EL (cell line): ENCODE measurements at places on chromosomes 5 and 9.

GRCh38 chr9:121324316-121324715 lies 45.7 kb downstream of the STOM start:
- DNase-seq = no peak

DNA sequence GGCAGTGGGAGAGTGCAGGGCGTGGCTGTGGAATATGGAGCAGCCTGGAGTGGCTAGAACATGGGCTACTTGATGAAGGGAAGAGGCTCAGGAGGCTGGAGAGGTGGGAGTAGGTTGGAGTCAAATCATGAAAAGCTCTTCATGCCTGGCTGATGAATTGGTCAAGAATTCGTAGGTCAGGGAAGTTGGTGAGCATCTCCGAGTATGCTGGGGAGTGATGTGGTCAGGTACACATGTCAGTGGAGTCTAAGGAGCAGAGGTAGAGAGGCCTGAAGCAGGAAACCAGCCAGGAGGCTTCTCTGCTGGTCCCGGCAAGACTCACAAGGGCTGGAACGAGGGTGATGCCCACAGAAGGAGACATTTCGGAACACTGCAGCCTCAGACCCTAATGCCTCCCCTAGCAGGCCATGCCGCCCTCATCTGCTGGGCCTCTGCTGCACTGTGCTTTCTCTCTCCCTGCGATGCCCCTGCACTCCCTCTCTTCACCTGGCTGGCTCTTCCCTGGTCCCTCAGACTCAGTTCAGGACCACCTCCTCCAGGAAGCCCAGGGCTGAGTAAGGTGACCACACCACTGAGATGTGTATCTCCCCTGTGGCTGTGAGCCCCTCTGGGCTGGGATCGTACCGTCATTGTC lies 33.6 kb downstream of the TMOD1 start:
- DNase-seq = no peak

DNA sequence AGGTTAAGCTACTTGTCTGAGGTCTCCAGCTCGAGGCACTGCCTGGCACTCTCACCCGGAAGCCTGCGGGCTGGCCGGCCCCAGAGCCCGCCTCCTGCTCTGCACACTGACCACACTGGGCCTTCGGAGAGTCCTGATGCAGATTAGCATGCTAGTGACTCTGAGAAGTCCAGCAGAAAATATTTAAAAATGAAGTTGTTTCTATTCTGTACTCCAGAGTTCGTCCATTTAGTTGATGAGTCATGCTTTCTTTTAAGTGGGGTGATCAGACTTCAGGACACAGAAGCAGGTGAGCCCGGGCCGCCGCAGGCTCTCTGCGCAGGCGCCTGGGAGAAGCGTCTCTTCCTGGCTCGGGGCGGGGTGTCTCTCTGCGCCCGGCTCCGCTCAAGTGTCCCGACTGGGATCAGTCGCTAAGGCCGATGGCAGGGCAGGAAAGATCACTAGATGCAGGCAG lies 32.5 kb downstream of the FAM240B start:
- DNase-seq = no peak

GRCh38 chr5:81774374-81774773 lies 23.5 kb upstream of the SSBP2 start:
- no peak for DNase-seq

- DNase-seq = no peak
Observed at GRCh38 chr9:29928072-29928471, 2354.8 kb upstream of the C9orf72 start.

GRCh38 chr5:139246394-139246793 lies 47.1 kb upstream of the MATR3 start:
- DNase-seq = peak; percentile 84

DNA sequence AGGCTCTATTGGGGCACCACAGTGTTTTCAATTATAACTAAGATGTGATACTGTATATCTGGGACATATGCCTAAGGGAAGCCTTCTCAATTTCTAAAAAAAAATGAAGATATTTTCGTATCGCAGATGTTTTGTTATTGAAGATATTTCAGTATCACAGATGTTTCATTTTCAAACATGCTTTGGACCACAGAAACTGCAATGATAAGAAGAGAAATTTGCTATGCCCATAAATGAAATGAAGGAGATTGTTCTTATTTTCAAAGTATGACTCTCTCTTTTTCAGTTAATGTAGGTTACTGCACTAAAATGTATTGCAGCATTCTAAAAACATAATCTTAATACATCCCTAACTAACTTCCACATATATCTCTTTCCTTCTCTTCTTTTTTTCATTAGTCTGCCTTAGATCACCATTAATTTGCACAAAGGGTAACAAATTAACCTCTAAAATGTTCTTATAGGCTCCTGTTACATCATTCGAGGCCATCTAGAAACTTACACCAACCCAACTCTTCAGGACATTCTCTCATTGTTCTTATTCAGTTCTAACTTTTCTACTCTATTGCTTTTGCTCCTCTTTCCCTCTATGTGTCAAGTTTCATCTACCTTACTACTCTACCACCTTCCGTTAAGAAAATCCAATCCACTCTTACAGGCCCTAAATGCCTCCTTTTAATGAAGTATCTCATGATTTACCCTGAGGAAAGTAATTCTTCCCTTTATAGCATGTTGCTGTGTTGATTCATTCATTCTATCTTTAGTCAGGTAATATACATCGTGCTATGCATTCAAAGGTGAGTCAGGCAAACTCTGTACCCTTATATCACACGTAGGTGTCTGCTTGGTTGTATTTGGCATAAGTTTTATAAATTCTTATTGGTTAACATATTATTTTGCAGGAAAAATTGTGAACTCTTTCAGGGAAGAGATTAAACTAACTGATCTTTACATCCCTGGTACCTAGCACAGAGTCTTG lies 70.5 kb downstream of the ST8SIA4 start:
- no peak for DNase-seq

DNA sequence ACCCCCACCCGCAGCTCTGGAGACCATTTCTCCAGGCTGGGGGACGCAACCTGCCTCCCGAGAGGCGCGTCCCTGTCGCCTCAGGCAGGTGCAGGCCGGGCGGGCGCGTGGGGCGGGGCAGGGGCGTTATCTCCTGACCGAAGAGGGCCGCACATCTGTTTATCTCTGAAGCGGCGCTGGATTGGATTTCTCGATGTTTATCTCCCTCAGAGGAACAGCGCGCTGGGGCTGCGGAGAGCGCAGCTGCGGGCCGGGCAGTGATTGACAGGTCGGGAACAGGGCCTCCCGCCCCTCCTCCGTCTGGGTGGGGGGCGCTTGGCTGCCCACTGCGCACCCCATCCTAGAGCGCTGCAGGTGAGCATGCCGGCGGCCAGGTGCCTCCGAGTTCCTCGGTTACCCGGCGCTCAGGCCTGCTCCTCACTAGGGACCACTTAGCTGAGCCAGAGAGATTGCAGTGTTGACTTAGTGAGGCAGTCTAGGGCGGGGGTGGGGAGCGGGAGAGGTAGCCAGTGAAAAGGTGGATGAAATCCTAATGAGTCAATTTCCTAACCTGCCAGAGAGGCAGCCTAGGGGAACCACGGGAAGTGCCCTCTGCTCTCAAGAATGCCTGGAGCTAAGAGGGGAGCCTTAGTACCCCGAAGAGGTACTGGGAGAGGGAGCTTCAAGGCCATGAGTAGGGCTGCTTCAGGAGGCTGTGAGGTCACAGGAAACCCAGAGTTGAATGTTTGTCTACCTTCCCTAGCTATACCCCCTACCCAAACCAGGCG lies 39.6 kb upstream of the TIFAB start:
- no peak for DNase-seq

DNA sequence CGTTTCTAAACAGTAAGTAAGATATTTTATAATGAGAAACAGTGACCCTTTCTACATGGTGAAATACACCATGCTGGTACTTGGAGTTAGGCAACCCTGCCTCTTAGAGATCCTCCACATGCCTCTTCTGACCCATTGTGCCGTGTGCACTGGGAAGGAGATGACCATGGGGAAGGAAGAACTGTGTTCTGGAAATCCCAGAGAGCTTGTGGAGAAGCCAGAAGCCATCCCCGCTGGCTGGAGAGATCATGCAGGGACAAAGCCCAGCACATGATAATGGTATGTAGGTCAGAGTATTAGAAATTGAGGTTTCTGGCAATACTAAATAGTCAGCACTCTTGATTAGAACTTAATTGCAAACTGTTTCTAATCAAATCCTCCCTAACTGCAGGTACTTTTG lies 307.3 kb downstream of the FBXL7 start:
- DNase-seq = no peak

DNA sequence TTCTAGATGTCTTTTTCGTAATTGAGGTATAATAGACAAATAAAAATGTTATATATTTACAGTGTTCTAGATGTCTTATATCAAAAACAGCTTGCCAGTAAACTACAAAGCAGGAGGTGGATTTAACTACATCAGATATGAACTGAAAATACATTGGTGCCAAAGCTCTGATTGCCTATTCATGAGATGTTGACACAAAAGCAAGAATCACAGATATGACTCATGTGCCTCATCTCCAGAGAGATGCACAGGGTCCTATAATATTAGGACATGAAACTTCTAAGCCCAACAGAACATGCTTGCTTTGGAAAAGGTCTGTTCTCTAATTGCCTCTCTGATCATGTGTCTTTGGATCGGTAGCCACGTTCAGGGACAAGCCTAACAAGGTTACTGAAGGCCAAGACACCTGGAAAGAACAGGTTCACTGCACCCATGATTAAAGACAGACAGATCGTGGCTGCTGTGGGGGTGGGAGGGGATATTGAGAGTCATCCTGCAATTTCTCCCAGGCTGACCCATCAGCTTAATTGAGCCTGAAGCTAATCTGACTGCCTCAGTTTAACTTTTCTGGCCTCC lies 16.8 kb downstream of the ABCA1 start:
- DNase-seq = peak; percentile 42

DNA sequence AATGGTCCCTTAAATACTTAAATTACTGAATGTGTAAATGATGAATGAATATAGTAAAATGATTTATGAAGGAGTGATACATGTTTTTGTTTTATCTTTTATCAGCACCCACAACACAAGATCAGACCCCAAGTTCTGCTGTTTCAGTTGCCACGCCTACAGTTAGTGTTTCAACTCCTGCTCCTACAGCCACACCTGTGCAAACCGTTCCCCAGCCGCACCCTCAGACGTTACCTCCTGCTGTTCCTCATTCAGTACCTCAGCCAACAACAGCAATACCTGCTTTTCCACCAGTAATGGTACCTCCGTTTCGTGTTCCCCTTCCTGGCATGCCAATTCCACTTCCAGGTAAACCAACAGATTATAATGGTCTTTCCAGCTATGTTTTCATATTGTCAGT lies 16.3 kb downstream of the TCERG1 start:
- DNase-seq = no peak

GRCh38 chr9:87708986-87709728 lies 16.8 kb upstream of the CTSL start:
- DNase-seq = no peak

DNA sequence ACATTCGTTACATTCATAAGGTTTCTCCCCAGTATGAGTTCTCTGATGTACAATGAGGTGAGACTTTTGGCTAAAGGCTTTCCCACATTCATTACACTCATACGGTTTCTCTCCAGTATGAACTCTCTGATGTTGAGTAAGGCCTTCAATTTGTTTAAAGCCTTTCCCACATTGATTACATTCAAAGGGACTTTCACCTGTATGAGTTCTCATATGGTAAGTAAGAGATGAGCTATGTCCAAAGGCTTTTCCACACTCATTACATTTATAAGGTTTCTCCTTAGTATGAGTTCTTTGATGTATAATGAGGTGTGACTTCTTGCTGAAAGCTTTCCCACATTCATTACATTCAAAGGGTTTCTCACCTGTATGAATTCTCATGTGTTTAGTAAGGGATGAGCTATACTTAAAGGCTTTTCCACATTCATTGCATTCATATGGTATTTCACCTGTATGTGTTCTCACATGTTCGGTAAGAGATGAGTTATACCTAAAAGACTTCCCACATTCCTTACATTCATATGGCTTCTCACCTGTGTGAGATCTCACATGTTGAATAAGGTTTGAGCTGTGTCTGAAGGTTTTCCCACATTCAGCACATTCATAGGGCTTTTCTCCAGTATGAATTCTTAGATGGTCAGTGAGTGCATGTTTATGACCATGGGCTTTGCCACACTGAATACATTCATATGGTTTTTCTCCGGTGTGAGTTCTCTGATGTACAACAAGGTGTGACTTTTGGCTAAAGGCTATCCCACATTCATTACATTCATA lies 13.5 kb downstream of the ZFP37 start:
- no peak for DNase-seq

DNA sequence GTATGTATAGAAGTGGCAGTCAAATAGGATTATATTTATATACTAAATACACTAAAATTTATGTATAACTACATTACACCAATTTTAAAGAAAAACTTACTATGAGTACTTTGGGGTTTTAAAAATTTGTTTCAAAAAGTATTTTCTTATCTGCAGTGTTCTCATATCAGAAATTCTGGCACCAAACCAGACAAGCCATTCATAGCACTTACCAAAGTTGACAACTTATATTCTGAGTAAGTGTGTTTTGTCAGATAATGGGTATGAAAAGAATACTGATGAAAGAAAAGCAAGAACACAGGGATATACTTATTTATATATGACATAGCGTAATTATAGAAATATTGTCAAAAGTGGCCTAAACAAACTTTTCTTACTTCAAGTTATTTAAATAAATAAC lies 67.5 kb downstream of the SPEF2 start:
- DNase-seq = no peak

- no peak for DNase-seq
Observed at GRCh38 chr9:130193531-130194377, 21.6 kb downstream of the NCS1 start.

DNA sequence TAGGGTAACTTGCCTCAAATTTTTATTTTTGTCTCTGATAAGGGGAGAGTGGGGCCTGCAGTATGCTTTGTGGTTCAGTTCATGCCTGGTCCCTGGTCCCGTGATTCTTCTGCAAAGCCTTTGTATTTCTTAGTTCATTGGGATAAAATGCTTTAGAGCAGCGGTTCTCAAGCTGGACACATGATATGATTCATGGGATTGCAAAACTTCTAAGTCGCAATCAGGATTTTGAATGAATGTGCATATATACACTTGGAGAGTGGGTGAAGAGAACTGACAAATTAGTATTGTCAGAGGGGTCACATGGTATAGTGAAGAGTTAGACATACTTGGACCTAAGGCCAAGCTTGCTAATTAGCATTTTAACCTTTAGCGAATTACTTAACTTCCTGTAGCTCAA lies 265.4 kb upstream of the KLF9 start:
- DNase-seq = no peak

GRCh38 chr5:38117784-38118479 lies 140.4 kb upstream of the EGFLAM start:
- no peak for DNase-seq

- peak; percentile 97 for DNase-seq
Observed at GRCh38 chr5:135437796-135438560, 9.2 kb downstream of the DCANP1 start.

GRCh38 chr5:172593721-172594235 lies 47.3 kb upstream of the NEURL1B start:
- DNase-seq = no peak

DNA sequence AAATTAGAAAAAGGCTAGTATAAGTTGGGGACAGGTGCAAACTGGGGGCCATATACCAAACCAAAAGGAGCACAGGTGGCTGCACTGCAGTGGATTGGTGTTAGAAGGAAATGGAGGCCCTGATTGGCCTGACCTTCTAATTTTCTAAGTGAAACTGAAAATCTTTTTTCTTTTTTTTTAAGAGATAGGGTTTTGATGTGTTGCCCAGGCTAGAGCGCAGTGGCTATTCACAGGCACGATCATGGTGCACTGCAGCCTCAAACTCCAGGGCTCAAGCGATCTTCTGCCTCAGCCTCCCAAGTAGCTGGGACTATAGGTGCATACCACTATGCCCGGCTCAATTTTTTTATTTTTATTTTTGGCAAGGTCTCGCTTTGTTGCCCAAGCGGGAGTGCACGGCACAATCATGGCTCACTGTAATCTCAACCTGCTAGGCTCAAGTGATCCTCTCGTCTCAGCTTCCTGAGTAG lies 9.8 kb upstream of the CCDC69 start:
- no peak for DNase-seq
